MCF 10A (cell line): ENCODE measurements at places on chromosomes 12 and 14. TPM values are rescaled to one million over a fixed set of nuclear protein-coding genes. Genes with fewer than 3 reads are reported as not detected.
A peak's percentile ranks its signal among the peaks of the same experiment; 100 is the strongest.

HAL gene
- 0.27 and 1.1 TPM in 2 replicates for total RNA-seq

IL26 gene
- total RNA-seq, result not detected in 2 replicates

DNA sequence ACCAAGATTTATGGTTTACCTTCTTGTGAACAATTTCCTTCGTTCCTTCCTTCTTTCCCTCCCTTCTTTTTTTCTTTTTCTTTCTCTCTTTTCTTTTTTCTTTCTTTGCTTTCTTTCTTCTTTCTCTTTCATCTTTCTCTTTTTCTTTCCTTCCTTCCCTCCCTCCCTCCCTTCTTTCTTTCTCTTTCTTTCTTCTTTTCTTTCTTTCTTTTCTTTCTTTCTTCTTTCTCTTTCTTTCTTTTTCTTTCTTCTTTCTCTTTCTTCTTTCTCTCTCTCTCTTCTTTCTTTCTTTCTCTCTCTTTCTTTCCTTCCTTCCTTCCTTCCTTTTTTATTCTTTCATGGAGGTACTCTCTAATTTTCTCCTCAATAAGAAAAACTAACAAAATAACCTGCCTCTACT, 462.1 kb upstream of the ATP2B1 start:
- H3K4me1 ChIP-seq, result no peaks in the 10 kb centered on the region
- H3K27ac ChIP-seq, result no peak overlapping the region
- H3K27me3 ChIP-seq, result no peaks in the 10 kb centered on the region
- no peak overlapping the region for H3K4me3 ChIP-seq

APOF gene
- total RNA-seq, result not detected in 2 replicates

C12orf50 gene
- 0.29 TPM in 1 of 2 replicates, not detected in the other for total RNA-seq

STAB2 gene
- total RNA-seq, result not detected in 2 replicates

MIP gene
- total RNA-seq, result not detected in 2 replicates

KERA gene
- total RNA-seq, result not detected in 2 replicates

DNA sequence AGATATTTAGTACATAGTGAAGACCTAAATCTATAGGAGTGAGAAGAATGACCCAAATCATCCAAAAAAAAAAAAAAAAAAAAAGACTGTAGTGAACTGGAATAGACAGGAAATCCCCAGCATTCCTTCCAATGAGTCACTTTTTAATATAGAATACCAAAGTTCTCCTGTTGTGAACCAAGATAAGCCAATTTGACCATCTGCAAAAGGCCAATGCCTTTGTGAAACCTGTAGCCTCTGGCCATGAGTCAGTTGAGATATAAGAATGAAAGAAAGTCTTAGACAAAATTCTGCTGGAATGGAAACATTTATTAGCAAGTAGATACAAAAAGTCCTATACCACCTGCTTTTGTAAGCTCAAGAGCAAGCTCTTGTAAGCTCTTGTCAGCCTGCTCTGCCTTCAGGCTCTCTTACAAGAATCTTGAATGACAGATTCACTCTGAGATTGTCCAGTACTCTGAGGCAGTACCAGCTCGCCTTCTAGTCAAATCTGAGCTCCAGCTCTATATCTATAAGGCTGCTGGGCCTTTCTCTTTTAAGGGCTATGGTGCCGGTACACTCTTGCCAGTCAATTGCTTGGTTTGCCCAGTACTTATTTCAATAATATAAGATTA, 243.0 kb upstream of the TMTC1 start:
- peak overlapping the region; percentile 77 for H3K27ac ChIP-seq
- DNase-seq, result peak; percentile 70
- no peaks in the 10 kb centered on the region for H3K27me3 ChIP-seq
- peaks cover 26% of the 10 kb centered on the region for H3K4me1 ChIP-seq

- DNase-seq, result peak; percentile 14
- peak overlapping the region; percentile 80 for H3K4me3 ChIP-seq
- H3K27me3 ChIP-seq, result no peaks in the 10 kb centered on the region
- peaks cover 5% of the 10 kb centered on the region for H3K36me3 ChIP-seq
- peaks cover 30% of the 10 kb centered on the region for H3K4me1 ChIP-seq
Measured at GRCh38 chr14:56580221-56580711, 668 bp downstream of the TMEM260 start.

DNA sequence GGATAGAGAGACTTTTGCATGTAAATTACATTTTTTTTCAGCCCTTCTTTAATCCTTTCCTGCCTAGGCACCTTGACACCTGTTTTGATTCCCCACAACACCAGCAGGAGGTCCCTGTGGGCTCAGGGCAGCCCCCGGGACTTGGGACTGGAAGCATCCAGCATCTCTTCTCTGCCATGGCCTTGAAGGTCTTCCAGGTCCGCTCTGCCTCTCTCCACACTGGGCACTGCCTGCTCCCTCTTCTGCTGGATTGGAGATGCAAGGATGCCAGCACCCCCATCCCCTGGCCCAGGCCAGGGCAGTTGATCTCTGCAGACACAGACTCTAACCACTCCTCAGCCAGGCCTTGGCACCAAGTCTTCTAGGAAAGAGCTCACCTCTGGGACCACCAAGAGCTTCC, 134.5 kb upstream of the C14orf180 start:
- H3K4me3 ChIP-seq, result no peak overlapping the region
- no peaks in the 10 kb centered on the region for H3K4me1 ChIP-seq
- DNase-seq, result no peak

P2RX7 gene
- total RNA-seq, result 0.68 and 1.3 TPM in 2 replicates

- no peak for DNase-seq
- H3K27me3 ChIP-seq, result no peaks in the 10 kb centered on the region
- no peak overlapping the region for H3K4me3 ChIP-seq
Measured at GRCh38 chr12:122413516-122414404, 8.7 kb downstream of the CLIP1 start.

FAM181A gene
- not detected in 2 replicates for total RNA-seq

- no peaks in the 10 kb centered on the region for H3K36me3 ChIP-seq
- no peak overlapping the region for H3K27ac ChIP-seq
Measured at GRCh38 chr12:99029511-99030271, 384.6 kb downstream of the APAF1 start.

DNA sequence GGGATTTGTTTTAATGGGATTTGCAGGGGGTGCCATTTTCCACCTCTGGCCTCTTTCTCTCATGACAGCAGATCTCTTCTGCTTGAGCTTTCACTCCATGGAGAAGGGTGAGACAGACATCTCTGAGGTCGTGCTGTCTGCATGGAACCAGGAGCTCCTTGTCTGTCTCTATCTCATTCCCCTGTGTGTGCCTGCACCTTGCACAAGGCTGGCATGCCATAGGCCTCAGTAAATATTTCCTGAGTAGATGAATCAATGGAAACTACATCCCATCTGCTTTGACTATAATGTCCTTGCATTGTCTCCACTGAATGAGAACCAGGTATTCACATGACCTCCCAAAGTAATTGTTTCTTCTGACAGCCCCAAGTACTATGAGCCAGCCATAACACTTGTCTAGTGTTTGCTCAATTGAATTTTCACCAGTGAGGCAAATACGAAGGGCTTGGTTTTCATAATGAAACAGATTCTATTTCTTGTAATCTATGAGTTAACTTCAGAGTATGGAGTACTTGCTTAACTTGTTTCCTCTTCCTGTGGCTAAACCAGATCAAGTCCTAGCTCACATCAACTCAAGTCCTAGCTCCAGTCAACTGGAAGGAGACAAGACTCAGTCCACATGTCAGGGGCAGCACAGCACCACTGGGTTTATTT, 32.3 kb downstream of the KCNK13 start:
- H3K4me1 ChIP-seq, result peaks cover 12% of the 10 kb centered on the region
- H3K27ac ChIP-seq, result no peak overlapping the region
- H3K4me3 ChIP-seq, result no peak overlapping the region
- no peaks in the 10 kb centered on the region for H3K36me3 ChIP-seq

CAPZA3 gene
- 0.28 and 0.49 TPM in 2 replicates for total RNA-seq

ZDHHC22 gene
- total RNA-seq, result not detected in 2 replicates

- H3K36me3 ChIP-seq, result no peaks in the 10 kb centered on the region
- peaks cover 6% of the 10 kb centered on the region for H3K4me1 ChIP-seq
- DNase-seq, result no peak
- no peak overlapping the region for H3K27ac ChIP-seq
Measured at GRCh38 chr14:32710231-32710671, 228.4 kb upstream of the NPAS3 start.

SERPINA9 gene
- total RNA-seq, result not detected in 2 replicates

- H3K27me3 ChIP-seq, result no peaks in the 10 kb centered on the region
- no peak overlapping the region for H3K27ac ChIP-seq
- DNase-seq, result no peak
- H3K4me3 ChIP-seq, result no peak overlapping the region
Measured at GRCh38 chr14:77880056-77880455, 80.1 kb downstream of the ADCK1 start.

DNA sequence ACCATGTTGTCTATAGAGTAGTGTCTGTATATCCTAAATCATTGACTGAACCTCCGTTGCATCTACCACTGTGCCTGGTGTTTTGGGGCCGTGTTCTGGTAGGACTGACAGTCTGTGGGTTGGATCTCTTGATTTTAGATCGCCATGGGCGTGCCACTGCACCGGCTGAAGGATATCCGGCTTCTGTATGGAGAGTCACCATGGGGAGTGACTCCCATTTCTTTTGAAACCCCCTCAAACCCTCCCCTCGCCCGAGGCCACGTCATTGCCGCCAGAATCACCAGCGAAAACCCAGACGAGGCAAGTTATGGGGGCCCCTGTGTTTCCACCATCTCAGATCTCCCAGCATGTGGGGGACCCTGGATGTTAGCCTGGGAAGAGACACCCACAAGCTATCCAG, 69.1 kb downstream of the ACACB start:
- no peaks in the 10 kb centered on the region for H3K27me3 ChIP-seq
- H3K4me3 ChIP-seq, result no peak overlapping the region
- H3K27ac ChIP-seq, result no peak overlapping the region
- peaks cover 6% of the 10 kb centered on the region for H3K36me3 ChIP-seq
- H3K4me1 ChIP-seq, result peaks cover 6% of the 10 kb centered on the region

CCDC175 gene
- not detected in 2 replicates for total RNA-seq

CLMN gene
- total RNA-seq, result 15.7 and 17.9 TPM in 2 replicates

- H3K27ac ChIP-seq, result no peak overlapping the region
- no peaks in the 10 kb centered on the region for H3K27me3 ChIP-seq
- peaks cover 9% of the 10 kb centered on the region for H3K4me1 ChIP-seq
- no peaks in the 10 kb centered on the region for H3K36me3 ChIP-seq
Measured at GRCh38 chr12:67943141-67943892, 45.9 kb upstream of the IFNG-AS1 start.

PRIMA1 gene
- total RNA-seq, result 0.07 TPM in 1 of 2 replicates, not detected in the other

GRCh38 chr12:108367436-108367835, 28.3 kb upstream of the CMKLR1 start:
- H3K27me3 ChIP-seq, result no peaks in the 10 kb centered on the region
- peak; percentile 80 for DNase-seq
- H3K27ac ChIP-seq, result no peak overlapping the region

RASSF9 gene
- 1.5 and 2.1 TPM in 2 replicates for total RNA-seq

SBNO1 gene
- 30.3 and 32.4 TPM in 2 replicates for total RNA-seq

KLHL33 gene
- total RNA-seq, result 0.14 TPM in 1 of 2 replicates, not detected in the other

DNA sequence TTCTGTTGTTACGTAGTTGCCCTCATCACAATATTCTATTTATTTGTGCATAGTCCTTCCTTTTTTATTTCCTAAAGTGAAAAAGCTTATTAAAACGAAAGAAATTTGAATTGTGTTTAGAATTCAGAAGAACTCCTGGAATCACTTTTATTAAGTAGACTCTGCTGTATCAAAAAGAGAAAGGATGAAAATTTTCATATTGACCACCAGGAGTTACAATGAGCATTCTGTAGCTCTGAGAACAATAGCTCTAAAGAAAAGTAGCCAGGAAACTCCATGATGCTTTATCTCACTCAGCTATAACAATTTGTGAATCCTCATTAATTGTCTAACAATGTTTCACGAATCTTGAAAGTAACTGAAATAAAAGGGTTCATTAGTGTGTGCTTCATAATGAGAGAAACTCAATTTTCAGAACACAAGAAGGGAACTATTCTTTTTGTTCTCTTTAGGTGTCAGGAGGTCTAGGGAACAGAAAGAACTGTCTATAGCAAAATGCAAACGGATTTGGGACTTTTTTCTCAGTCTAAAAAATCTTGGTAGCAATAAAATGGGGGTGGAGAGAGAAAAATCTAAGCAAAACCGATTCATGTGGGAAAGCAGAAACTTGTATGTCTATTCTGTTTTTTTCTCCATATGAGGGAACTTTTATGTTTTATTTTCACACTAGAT, 19.3 kb downstream of the ASCL1 start:
- no peaks in the 10 kb centered on the region for H3K4me1 ChIP-seq
- no peak overlapping the region for H3K27ac ChIP-seq
- H3K36me3 ChIP-seq, result no peaks in the 10 kb centered on the region

DNA sequence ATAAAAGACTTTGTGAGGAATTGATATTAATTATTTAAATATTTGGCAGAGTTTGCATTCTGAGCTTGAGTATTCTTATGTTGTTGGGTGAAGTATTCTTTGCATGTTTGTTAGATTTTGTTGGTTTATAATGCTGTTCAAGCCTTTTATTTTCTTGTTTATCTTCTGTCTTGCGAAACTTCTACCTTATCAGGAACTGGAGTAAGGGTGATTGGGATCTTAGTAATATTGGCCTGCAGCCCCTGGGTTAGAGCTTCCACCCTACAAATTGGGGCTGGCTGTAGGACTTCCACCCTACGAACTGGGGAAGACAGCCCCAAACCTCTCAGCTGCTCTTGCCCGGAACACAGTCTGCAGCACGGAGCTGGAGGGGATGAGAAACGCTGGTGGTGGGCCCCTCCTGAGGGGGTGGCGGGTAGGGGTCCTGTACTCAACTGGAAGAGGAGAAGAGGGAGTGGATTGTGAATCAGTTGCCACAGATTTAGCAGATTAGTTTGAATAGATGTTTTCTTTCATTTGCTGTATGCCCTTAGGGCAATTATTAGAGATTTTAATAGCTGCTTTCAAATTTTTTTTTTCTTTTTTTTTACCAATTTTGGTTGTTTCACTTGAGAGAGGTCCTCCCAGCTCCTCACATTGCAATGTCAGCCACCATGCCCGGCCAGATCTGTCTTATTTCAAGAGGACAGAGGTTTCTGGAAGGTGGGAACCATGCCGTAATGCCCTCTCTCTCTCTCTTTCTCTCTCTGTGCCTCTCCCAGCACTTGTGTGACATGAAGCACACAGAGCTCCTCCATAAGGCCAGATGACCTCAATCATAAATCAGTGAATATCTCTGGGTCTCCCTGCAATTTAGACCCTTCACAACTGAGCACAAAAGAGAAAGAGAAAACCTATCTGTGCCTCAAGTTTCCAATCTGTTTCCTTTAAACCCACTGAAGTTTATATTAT, 123.4 kb downstream of the DICER1 start:
- H3K4me3 ChIP-seq, result no peak overlapping the region
- no peak overlapping the region for H3K27ac ChIP-seq
- H3K27me3 ChIP-seq, result peaks cover 17% of the 10 kb centered on the region

DNA sequence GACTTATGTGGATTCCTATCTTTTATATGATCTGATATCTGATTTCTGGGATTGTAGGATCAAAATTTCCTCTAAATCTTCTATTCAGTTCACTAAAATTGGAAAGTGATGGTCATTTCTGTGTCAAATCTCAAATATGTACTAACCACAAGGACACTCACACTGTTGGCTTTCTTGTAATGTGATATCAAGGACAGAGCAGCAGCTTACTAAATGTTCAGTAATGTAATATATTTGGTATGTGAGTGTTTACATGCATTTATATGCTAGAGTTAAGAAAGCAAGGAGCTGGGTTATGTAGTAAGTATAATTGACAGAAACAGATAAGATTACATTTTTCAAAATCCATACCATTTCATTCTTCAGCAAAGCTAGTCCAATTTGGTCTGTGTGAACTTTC, 16.5 kb downstream of the PUS7L start:
- no peaks in the 10 kb centered on the region for H3K27me3 ChIP-seq
- peaks cover 61% of the 10 kb centered on the region for H3K36me3 ChIP-seq
- H3K4me3 ChIP-seq, result no peak overlapping the region
- no peaks in the 10 kb centered on the region for H3K4me1 ChIP-seq

- H3K27me3 ChIP-seq, result no peaks in the 10 kb centered on the region
- H3K4me3 ChIP-seq, result peak within 1 kb of the TSS; percentile 94
- H3K4me1 ChIP-seq, result peaks cover 23% of the 10 kb centered on the region
- peak within 1 kb of the TSS; percentile 79 for H3K27ac ChIP-seq
Measured at GRCh38 chr12:22334410-22335100, at the start of gene ST8SIA1. TSS of gene ST8SIA1 (minus strand) at chr12:22334707. CDS start at chr12:22334232, 475 bp downstream.

TSPAN19 gene
- total RNA-seq, result 0.63 and 1.1 TPM in 2 replicates
